ENCODE measurements at places on chromosomes 1 and 21.
A peak's percentile ranks its signal among the peaks of the same experiment; 100 is the strongest.

- peak; percentile 22 for DNase-seq
These were observed 183.0 kb downstream of the HIVEP3 start for GRCh38 chr1:41735631-41736260.

GRCh38 chr1:221725735-221726672 lies 15.9 kb downstream of the DUSP10 start:
- no peak for DNase-seq

- no peak for DNase-seq
These were observed 2.2 kb downstream of the CLIC6 start for GRCh38 chr21:34670962-34671348.

DNA sequence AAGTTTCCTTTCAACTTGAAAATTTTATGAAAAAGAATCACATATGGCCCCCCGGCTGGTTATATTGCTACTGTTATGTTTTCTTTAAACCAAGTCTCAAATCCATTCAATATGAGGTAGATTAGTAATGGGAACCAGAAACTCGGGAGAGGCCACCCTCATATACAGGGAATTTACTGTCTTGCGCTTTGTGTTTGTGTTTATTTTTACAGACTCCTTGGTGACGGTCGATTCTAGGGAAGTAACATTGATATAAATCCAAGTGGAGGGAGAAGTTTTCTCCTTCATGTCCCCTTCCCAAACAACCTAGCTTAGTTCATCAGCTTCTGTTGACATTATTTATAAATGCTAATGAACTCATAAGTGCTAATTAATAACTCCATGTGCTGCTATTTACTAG lies 163.5 kb upstream of the LMO4 start:
- no peak for DNase-seq

DNA sequence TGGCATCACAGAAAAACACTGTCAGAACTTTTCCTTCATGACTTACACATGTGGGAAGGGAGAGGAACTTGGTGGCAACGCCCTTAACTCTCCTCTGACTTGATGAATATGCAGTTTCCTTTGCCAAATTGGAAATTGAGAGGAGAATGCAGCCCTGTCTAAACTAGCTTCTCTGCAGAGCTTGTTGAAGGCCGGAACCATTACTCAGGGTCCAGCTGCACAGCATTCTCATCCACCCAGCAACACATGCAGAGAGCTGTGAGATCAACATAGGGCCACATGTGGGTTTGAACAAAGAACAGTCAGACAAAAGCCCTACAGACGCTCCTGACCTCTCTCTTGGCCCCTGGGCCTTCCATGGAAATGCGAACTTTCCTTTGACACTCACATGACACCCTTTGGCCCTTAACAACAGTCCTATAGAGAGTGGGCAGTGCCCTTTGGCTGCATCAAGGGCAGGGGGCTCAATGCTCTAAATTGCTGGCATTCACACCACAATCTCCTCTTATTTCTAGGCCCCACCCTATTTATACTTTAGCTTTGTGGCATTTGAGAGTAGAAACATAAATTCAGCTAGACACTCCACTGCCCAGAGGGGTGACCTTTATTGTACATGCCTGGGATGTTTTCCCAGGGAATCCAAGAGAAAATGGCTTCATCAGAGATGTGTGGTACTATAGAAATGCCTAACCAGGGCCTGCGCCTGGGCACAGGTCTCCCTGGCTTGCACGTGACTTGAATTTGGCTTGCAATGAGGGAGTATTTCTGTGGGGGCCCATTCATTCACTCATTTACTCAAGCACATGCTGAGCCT lies 64.4 kb downstream of the CDC7 start:
- DNase-seq: no peak

- no peak for DNase-seq
These were observed 6.0 kb downstream of the TNFRSF14 start for GRCh38 chr1:2561898-2562895.

DNA sequence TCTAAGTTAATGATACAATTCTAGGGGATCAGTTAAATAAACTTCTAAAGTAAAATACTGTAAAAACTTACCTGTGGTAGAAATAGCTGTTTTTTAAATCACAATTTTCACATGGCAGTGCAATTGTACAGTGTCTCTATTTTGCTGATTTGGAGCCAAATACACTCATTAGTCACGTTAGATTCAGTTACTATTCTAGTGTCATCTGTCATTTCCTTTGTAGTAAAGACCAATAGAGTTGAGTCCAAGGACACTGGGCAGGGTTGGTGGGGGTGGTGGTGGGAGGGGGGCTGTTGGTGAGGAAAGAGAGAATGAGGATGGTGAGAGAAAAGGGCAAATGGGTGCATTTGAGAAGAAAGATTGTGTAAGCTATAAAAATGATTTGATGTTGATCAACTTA lies 33.6 kb downstream of the CD55 start:
- no peak for DNase-seq

DNA sequence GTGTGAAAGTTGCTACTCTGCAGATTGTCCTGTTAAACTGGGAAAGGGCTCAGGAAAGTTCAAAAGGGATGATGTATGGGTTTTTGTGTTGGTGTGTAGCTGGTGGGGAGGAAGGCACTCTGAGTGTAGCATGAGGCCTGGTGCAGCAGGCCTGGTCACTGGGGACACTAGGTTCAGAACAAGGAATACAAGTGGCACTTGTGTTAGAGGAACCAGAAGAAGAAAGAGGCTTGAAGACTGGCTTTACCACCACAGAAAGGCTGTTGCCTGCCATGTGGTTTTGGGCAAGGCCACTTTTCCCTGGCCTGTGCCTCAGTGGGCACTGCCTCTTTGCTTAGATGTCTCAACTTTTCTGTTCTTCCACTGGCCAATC lies 122.8 kb downstream of the NOS1AP start:
- DNase-seq: no peak

Measured in A673 (cell line).